ENCODE measurements at places on chromosomes 13 and 19. TPM values are rescaled to one million over a fixed set of nuclear protein-coding genes. Genes with fewer than 3 reads are reported as not detected.

Gene C3
- 0.56 TPM for total RNA-seq

Gene NAPSA
- total RNA-seq, result 1.3 TPM

- no peak for DNase-seq
Measured at GRCh38 chr13:107291875-107292274, 723.9 kb upstream of the ARGLU1 start.

DNA sequence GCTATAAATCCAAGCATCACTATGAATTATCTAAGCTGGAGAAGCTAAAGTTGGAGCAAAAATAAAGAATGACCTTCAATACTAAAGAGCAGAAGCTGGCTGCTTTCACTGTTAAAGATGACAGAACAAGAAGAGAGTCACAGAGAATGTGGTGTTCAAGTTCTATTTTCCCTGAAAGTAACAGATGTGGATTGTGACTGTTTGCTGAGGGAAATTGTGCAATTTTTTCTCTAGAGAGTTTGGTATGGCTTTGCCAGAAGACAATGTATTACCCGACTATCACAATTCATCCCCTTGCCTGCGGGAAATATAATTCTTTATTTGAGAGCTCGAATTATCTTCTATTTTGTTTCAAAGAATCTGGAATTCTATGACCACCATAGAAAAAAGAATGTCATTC lies 83.1 kb downstream of the TNFSF13B start:
- no peak for DNase-seq

DNA sequence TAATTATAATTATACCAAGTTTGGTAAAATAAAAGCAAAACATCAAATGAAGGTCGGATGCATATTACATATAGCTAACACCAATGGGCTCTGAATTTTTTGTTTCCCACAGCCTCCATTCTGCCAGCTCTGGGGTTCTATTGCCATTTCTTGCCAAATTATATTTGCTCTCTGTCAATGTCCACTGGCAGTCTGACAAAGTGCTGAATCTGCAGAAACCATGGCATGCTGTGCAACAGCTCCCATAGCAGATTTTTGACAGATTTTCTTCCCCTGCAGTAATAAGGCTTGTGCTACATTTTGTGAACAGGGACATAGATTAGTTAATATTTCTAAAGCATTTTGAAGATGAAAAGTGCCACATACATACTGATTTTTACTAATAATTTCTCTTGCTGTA lies 1102.1 kb downstream of the DIAPH3 start:
- no peak for DNase-seq

DNA sequence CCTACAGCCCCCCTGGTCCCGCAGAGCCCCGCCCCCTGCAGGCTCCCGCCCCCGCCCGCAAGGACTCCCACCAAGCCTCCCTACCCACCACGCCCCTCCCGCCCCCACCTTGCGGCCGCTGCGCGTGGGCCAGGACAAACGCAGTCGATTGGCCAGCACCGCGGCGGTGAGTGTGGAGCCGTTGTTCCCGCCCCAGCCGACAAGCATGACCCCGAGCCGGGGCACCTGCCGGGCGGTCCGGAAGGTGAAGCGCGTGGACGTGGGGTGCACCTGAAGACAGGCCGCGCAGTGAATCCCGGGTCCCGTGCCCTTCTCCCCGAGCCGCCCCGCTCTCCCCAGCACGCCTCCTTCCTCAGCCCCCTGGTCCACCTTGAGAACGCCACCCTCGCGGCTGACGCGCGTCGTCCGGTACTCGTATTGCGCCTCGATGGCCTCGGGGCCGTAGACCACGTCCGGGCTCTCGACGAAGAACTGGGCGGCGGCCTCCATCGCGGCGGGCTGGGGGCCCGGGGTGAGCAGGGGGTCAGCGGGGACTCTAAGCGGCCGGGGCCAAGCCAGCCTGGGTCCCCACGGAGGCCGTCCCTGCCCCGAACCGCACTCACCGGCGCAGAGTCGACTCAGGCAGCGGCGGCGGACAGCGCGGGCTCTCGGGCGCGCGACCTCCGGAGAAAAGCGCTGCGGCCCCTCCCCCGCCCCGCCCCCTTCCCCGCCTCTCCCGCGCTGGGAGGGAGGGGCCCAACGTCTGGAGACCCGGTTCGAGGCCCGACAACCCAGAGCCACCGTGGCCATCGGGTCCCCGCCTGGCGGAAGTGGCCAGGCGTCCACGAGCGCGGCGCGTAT lies at the start of gene ISYNA1:
Gene ISYNA1, minus strand, starts transcription at position 643 of the 840 bp plus-strand sequence. Its CDS starts 154 bp downstream, at position 489.
- no peak for DNase-seq

- DNase-seq, result no peak
Measured at GRCh38 chr13:71727662-71728061, 139.3 kb downstream of the DACH1 start.
